ENCODE measurements at places on chromosomes 12 and 14.

DNA sequence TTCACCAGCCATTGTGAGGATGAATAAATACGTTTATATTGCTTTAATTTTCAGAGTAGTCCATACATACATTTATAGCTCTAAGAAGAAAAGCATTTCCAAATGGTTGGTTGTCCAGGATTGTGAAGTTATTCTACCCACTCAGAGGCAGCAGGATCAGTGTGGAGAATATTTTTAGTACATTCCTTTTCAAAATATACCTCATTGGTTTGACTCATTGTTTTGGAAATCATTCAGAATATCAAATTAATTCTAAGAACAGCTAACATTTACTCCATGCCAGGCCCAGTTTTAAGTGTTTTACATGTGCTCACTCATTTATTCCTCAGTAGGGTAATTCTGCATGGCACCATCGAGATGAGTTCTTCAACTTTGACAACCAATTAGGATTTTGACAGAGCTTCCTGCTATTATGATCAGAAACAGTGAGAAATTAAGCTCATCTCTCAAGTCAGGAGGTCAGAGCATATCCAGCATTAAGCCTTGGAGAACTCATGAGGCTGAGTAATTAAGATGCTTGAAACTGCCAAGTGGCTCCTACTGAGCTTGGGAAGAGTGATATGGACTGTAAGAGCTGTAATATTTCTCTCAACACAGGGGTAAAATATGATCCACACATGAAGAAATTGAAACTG is 153.3 kb upstream of the CLEC14A start:
- no peak for DNase-seq

- DNase-seq = no peak
Measured at GRCh38 chr12:69913526-69913925, 88.5 kb downstream of the MYRFL start.

- no peak for DNase-seq
Measured at GRCh38 chr12:45669093-45669492, 60.4 kb upstream of the ARID2 start.

GRCh38 chr14:104582005-104582404 is 2.4 kb downstream of the C14orf180 start:
- no peak for DNase-seq

- no peak for DNase-seq
Measured at GRCh38 chr12:29041621-29042020, 107.5 kb upstream of the FAR2 start.

GRCh38 chr14:69789118-69789640 is 7.9 kb downstream of the SLC10A1 start:
- no peak for DNase-seq

GRCh38 chr14:68283378-68284123 is 464.0 kb downstream of the RAD51B start:
- peak; percentile 39 for DNase-seq

- DNase-seq = no peak
Measured at GRCh38 chr14:67919259-67920032, 99.9 kb downstream of the RAD51B start.

DNA sequence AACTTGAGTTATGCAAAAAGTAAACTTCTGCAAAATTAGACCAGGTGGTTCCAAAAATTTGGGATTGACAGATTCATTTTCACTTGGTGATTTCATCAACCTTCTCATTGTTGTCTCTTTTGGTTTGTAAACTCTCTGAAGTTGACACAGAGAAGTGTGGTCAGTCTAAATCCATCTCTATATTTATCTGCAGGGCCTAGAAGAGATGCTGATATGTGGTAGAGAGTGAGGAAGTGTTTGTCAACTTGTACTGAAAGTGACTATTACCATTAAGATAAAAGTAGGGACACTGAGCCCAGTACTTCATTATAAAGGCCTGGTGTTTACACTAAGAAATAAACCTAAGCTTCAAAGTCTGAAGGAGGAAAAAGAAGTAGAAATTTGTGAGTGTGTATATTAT is 73.7 kb downstream of the RMST start:
- DNase-seq = no peak

GRCh38 chr12:57745485-57745881 is 644 bp downstream of the TSPAN31 start:
- DNase-seq = no peak

GRCh38 chr12:51827925-51828818 is 20.3 kb downstream of the FIGNL2 start:
- DNase-seq = peak; percentile 53

GRCh38 chr12:96489392-96490056 is at the start of gene CFAP54:
CFAP54 (plus strand) TSS chr12:96489577; CDS start chr12:96489610, 33 bp downstream.
- peak; percentile 90 for DNase-seq

DNA sequence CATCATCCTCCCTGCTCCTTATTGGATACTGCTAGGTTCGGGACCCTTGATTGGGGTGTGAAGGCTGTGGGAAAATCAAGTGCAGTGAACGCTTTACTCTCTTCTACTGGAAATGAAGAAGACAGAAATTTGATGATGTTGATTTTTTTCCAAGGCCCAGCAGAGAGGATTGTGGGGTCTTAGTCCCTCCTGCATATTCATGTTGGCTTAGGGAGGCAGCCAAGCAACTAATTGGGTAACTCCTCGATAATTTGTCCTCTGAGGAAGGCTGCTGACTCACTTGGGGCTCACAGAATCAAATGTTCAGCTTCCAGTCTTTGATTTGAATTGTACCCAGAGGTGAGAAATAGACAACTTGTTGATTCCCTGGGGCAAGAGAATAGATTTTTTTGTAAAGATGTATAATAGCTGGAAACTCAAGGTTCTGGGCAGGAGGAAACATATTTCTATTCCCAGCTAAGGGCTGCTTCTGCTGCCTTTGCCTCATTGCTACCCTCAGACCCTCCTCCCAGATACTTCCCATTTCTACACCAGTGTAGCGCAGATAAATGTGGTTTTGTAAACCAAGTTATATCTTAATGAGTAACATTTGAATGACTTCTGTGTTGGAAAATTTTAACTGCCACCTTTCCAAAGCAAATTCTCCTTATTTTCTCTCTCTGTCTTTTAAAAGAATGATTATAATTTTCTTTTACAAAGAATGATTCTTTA is 21.7 kb downstream of the NEUROD4 start:
- no peak for DNase-seq

DNA sequence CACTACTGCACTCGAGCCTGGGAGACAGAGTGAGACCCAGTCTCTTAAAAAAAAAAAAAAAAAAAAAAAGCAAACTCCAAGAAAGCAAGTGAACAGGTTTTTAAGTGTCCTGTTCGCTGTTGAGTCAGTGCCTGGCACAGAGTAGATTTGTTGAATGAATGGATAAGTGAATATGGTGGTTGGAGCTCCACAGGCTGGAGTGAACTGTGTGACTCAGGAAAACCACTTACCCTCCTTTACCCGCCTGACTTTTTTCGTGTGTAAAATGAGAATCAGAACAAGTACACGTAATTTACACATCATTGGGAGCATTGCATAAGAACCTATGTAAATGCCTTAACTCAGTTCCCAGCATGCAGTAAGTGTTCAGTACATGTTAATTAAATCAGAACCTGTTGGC is 24.0 kb upstream of the ESRRB start:
- DNase-seq = no peak
